ENCODE measurements at places on chromosomes 3 and 15. TPM values are rescaled to one million over a fixed set of nuclear protein-coding genes. Genes with fewer than 3 reads are reported as not detected.

Gene RTP1
- 3.0 TPM for total RNA-seq

DNA sequence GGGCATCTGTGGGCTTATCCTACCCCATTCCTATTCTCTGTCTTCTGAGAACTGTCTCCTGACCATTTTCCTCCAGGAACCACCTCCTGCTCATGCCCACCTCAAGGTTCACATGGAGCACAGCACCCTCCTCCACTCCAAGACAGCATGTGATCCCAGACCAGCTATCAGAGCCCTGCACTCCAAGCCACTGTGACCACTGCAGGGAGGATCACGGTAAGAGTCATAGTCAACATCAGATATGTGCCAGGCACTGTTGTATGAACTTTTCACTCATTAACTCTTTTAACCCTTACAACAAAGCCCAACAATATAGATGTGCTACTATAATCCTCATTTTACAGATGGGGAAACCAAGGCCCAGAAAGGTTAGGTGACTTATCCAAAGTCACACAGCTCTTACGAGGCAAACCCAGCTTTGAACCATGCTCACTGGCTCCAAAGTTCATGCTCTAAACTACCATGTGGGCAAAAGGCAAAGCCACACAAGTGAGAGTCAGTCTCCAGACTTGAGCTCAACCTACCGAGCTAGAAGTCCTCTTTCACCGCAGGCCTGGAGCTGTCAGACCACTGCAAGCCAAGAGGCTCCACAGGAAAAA, 115.1 kb upstream of the IQSEC1 start:
- no peaks in the 10 kb centered on the region for H3K4me1 ChIP-seq
- H3K36me3 ChIP-seq = no peaks in the 10 kb centered on the region
- no peak for DNase-seq
- no peaks in the 10 kb centered on the region for H3K27me3 ChIP-seq
- H3K27ac ChIP-seq = no peak overlapping the region
- H3K4me3 ChIP-seq = no peak overlapping the region

DNA sequence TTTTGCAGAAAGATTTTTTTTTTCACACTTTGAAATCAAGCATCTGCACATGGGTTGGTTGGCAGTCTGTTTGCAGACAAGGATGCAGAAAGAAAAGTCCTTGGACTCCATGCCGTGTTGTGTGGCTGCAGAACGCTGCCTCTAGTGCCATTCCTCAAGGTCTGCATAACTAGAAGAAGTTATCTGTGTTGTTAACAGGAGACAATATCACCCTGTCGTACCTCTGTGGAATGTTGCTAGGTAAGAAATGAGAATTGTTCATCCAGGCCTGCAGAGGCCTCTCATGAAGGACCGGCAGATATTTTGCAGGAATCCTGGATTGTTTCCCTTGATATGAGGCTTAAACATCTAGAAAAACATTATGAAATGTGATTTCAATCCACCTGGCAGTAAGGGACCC, 58.5 kb upstream of the PPARG start:
- DNase-seq = no peak
- H3K27me3 ChIP-seq = peaks cover 1% of the 10 kb centered on the region
- H3K4me3 ChIP-seq = no peak overlapping the region
- H3K27ac ChIP-seq = no peak overlapping the region

- H3K27ac ChIP-seq = no peak overlapping the region
- H3K36me3 ChIP-seq = no peaks in the 10 kb centered on the region
- H3K4me3 ChIP-seq = no peak overlapping the region
- no peak for DNase-seq
- no peaks in the 10 kb centered on the region for H3K27me3 ChIP-seq
Observed at GRCh38 chr3:181929501-181929900, 217.8 kb downstream of the SOX2 start.

DNA sequence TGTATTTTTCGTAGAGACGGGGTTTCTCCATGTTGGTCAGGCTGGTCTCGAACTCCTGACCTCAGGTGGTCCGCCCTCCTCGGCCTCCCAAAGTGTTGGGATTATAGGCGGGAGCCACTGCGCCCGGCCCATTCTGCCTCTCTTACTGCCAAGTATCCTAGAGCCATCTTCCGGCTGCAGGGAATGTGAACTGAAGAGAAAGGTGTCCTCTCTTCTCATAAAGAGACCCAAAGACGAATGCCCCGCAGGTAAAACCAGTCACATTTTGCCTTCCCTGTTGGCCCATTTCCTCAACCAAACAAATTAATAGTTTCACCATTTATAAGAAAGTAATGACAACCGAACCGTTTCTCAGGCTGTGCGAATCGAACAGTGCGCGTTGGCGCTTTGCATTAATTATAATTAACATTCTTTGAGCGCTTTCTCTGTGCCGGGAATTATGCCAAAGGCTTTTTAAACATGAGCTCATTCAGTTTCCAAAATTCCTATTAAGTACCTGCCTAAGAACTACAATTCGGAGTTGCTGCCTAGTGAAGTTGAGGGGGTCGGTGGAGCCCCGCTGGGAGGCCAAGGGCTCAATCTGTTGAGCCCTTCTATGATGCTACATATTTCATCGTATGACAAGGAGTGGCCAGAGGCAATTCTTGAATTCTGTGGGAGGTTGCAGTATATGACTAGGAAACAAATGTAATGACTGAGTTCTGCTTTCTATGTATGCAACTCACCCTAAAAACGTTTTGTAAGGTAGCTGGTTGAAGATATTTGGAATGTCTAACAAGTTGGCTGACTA, 819 bp upstream of the RPL24 start:
- peaks cover 3% of the 10 kb centered on the region for H3K4me1 ChIP-seq
- H3K27ac ChIP-seq = 0 out of 2 replicates have a peak overlapping the region, but pooled peaks have one; percentile 14
- H3K36me3 ChIP-seq = peaks cover 37% of the 10 kb centered on the region
- DNase-seq = no peak
- H3K27me3 ChIP-seq = no peaks in the 10 kb centered on the region

- DNase-seq = no peak
- H3K36me3 ChIP-seq = no peaks in the 10 kb centered on the region
- no peak overlapping the region for H3K27ac ChIP-seq
- no peak overlapping the region for H3K4me3 ChIP-seq
Observed at GRCh38 chr3:143672396-143673165, 175.7 kb downstream of the SLC9A9 start.

- H3K4me3 ChIP-seq = no peak overlapping the region
- no peaks in the 10 kb centered on the region for H3K36me3 ChIP-seq
- no peak overlapping the region for H3K27ac ChIP-seq
- no peak for DNase-seq
- no peaks in the 10 kb centered on the region for H3K4me1 ChIP-seq
Observed at GRCh38 chr3:133712017-133712416, 34.2 kb upstream of the TF start.

- peak; percentile 44 for DNase-seq
- H3K4me1 ChIP-seq = peaks cover 12% of the 10 kb centered on the region
- no peaks in the 10 kb centered on the region for H3K27me3 ChIP-seq
Observed at GRCh38 chr3:183244981-183245476, 8.0 kb upstream of the B3GNT5 start.

- DNase-seq = no peak
- peaks cover 2% of the 10 kb centered on the region for H3K4me1 ChIP-seq
- H3K27me3 ChIP-seq = peaks cover 53% of the 10 kb centered on the region
- no peak overlapping the region for H3K27ac ChIP-seq
Observed at GRCh38 chr3:158097081-158097592, 9.1 kb downstream of the SHOX2 start.

DNA sequence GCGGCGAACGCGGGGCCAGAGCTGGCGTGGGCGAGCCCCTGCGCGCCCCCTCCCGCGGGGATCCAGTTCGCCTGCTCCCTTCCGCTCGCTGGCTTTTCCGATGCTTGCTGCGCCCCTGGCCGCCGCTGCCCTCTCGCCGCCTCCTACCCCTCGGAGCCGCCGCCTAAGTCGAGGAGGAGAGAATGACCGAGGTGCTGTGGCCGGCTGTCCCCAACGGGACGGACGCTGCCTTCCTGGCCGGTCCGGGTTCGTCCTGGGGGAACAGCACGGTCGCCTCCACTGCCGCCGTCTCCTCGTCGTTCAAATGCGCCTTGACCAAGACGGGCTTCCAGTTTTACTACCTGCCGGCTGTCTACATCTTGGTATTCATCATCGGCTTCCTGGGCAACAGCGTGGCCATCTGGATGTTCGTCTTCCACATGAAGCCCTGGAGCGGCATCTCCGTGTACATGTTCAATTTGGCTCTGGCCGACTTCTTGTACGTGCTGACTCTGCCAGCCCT, 721 bp downstream of the P2RY1 start:
- H3K27me3 ChIP-seq = peaks cover 11% of the 10 kb centered on the region
- H3K4me3 ChIP-seq = peak overlapping the region; percentile 75
- no peak overlapping the region for H3K27ac ChIP-seq
- H3K36me3 ChIP-seq = no peaks in the 10 kb centered on the region

GRCh38 chr3:111314898-111315297, 227.1 kb upstream of the CD96 start:
- no peaks in the 10 kb centered on the region for H3K36me3 ChIP-seq
- H3K27ac ChIP-seq = no peak overlapping the region
- no peaks in the 10 kb centered on the region for H3K4me1 ChIP-seq
- DNase-seq = no peak
- no peaks in the 10 kb centered on the region for H3K27me3 ChIP-seq
- no peak overlapping the region for H3K4me3 ChIP-seq

DNA sequence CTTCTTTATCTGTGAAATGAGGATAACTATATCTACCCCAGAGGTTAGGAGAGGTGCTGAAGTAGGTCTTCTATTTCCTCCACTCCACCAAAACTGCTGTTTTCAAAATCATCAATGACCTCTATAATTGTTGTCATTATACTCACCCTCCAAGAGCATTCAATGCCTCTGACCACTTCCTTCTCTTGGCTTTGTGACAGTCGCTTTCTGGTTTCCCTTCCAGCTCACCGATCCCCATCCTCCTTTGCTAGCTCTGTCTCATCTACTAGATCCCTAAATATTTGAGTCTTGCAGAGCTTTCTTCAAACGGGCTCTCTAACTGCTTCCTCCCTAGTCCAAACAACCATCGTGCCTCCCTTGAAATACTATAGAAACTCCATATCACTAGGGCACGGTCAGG, 153.5 kb downstream of the RPLP1 start:
- H3K27me3 ChIP-seq = no peaks in the 10 kb centered on the region
- H3K4me3 ChIP-seq = no peak overlapping the region
- H3K36me3 ChIP-seq = no peaks in the 10 kb centered on the region
- no peaks in the 10 kb centered on the region for H3K4me1 ChIP-seq
- no peak for DNase-seq
- H3K27ac ChIP-seq = no peak overlapping the region

GRCh38 chr15:88635318-88635717, 3.5 kb upstream of the ISG20 start:
- no peak overlapping the region for H3K4me3 ChIP-seq
- peaks cover 17% of the 10 kb centered on the region for H3K36me3 ChIP-seq
- H3K4me1 ChIP-seq = peaks cover 14% of the 10 kb centered on the region
- no peak for DNase-seq
- no peaks in the 10 kb centered on the region for H3K27me3 ChIP-seq

- H3K27me3 ChIP-seq = no peaks in the 10 kb centered on the region
- DNase-seq = no peak
- no peak overlapping the region for H3K27ac ChIP-seq
- no peak overlapping the region for H3K4me3 ChIP-seq
- H3K36me3 ChIP-seq = no peaks in the 10 kb centered on the region
Observed at GRCh38 chr15:79467865-79468586, 35.9 kb downstream of the MINAR1 start.

DNA sequence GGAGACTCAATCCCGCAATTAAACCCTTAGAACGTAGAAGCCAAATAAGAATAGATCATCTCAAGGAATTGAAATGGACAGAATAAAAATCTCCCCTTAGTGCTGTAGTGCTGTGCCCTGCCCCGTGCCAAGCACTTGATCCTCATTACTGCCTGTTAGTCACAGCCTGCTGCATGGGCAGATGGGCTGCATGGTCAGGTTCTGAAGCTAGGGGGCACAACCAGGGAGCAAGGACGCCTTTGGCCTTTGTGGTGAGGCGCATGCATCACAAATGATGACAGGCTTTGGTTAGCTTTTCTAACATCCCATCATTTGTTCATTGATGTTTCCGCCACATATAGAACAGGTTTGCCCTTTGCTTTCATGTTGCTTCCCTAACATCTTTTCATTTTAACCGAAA, 336.3 kb upstream of the ADAMTS9 start:
- H3K36me3 ChIP-seq = no peaks in the 10 kb centered on the region
- no peaks in the 10 kb centered on the region for H3K27me3 ChIP-seq
- H3K4me3 ChIP-seq = no peak overlapping the region
- no peaks in the 10 kb centered on the region for H3K4me1 ChIP-seq

GRCh38 chr3:4674216-4674615, 181.1 kb downstream of the ITPR1 start:
- no peaks in the 10 kb centered on the region for H3K36me3 ChIP-seq
- H3K4me3 ChIP-seq = no peak overlapping the region
- H3K4me1 ChIP-seq = no peaks in the 10 kb centered on the region
- DNase-seq = no peak
- no peaks in the 10 kb centered on the region for H3K27me3 ChIP-seq

DNA sequence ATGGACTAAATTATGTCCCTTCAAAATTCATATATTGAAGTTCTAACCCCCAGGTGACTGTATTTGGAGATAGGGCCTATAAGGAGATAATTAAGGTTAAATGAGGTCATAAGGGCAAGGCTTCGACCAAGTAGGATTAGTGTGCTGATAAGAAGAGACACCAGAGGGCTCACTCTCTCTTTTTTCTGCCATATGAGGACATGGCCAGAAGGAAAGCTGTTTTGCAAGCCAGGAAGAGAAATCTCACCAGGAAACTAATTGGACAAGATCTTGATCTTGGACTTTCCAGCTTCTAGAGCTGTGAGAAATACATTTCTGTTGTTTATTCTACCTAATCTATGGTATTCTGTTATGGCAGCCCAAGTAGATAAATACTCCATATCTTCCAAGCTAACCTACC, 503.6 kb upstream of the NAALADL2 start:
- H3K36me3 ChIP-seq = no peaks in the 10 kb centered on the region
- H3K4me3 ChIP-seq = no peak overlapping the region
- no peaks in the 10 kb centered on the region for H3K4me1 ChIP-seq
- no peaks in the 10 kb centered on the region for H3K27me3 ChIP-seq
- H3K27ac ChIP-seq = no peak overlapping the region
- DNase-seq = no peak

Measured in H1 (cell line).